ENCODE measurements at places on chromosomes 1 and 21. TPM values are rescaled to one million over a fixed set of nuclear protein-coding genes. Genes with fewer than 3 reads are reported as not detected.

GRCh38 chr1:114097109-114097508, 56.6 kb downstream of the SYT6 start:
- no peak for DNase-seq

The TMEM54 gene
- 2.0 TPM for total RNA-seq

The USF1 gene
- total RNA-seq, result 186 TPM

GRCh38 chr21:37292041-37292440, 24.9 kb upstream of the VPS26C start:
- no peak for DNase-seq

DNA sequence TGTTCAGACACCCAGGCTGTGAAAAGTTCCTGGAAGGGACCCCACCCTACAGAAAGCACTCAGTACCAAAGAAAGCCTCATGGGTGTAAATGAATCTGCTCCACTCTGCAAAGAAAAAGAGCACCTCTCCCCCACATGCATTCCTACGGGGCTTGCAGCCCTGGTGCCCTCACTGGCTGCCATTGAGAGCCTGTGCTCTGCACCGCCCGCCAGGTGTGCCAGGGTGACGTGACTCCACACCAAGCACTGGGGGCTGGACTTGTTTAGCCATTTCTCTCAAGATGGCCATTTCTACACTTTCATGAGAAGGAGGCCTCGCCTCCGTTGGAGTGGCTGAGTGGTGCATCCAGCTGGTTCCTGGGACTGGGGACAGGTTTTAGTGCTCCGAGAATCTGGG, 380.5 kb upstream of the VAMP3 start:
- no peak for DNase-seq

The MCOLN3 gene
- not detected for total RNA-seq

- DNase-seq, result no peak
Measured at GRCh38 chr1:69502991-69503390, 64.7 kb upstream of the LRRC7 start.

The DMBX1 gene
- not detected for total RNA-seq

Data from frontal cortex (tissue), 4 donors.